H1 (cell line): ENCODE measurements at places on chromosomes 13 and 19. TPM values are rescaled to one million over a fixed set of nuclear protein-coding genes. Genes with fewer than 3 reads are reported as not detected.

GRCh38 chr13:45940061-45940460 is 88.5 kb upstream of the SIAH3 start:
- DNase-seq, result no peak

DNA sequence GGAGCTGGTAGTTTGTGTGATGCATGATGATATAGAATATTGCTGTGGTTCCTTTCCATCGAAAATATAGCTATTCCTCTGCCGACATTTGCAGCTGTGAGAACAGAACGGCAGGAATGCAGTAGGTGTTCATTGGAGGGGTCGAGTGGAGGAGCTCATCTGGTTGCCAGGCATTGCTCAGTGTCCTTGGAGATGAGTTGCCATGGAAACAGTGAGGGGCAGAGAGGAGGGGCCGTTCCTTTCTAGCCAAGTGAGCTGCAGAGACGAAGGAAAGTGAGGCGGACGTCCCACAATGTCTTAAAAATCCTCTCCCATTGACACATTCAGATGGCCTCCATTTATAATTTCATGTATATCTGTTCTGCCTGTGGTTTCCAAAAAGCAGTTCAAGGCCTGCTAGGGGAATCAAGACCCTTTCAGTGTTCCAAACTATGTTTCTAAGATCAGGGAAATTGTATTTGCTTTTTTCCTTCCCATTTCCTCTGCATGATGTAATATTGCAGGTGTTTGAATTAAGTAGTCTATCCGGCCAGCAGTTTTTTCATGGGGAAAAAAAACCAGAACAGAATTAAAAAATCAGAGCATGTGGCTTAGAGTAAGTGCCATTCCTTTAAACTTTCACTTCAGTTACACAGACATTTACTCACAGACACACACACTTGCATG is 41.2 kb upstream of the ZNF835 start:
- DNase-seq, result no peak

DNA sequence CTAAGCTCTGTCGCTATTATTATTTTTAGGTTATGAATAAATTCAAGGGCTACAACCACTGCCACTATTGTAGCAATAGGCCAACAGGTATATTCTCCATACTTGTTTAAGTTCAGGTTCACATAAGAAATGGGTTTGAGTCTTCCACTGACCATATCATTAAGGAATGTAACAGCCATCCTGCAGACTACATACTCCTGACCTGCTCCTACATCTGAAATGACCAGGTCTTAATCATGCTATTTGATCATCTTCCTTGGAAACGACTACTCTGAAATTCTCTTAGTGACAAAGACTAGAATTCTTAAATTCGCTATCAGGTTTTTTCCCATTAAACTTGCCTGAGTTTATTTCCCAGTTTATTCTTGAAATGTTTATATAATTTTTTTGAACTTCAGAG is 66.8 kb downstream of the IPO5 start:
- DNase-seq, result no peak

- DNase-seq, result peak; percentile 85
Measured at GRCh38 chr13:66994097-66994496, 236.0 kb downstream of the PCDH9 start.

DNA sequence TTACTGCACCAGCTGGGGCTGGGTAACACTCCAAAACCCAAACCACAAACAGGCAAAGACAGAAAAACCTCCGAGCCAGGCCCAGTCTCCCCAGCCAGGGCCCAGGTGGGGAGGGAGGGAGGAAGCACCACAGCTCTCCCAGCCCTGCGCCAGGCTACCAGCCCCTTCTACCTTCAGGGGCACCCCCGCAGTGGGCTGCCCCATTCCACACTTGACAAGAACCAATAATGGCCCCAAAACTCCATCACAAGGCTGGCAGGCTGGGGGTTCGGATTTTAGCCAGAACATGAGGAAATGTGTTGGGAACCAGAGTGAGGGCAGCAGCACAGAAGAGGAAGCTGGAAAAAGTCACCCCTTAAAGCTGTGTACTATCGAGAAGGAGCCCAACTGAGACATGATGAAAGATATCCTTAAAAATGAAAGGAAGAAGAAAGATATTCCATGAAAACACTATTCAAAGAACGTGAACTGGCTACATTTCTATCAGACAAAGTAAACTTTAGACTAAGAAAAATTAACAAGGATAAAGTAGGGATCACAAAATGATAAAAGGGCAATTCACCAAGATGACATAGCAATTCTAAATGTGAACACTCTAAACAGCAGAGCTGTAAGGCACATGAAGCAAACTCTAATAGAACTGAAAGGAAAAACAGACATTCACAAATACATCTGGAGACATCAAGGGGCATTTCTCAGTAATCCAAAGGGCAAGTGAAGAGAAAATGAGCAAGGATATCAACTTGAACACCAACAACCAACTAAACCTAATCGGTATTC is 12.9 kb downstream of the TUBGCP3 start:
- DNase-seq, result no peak

DNA sequence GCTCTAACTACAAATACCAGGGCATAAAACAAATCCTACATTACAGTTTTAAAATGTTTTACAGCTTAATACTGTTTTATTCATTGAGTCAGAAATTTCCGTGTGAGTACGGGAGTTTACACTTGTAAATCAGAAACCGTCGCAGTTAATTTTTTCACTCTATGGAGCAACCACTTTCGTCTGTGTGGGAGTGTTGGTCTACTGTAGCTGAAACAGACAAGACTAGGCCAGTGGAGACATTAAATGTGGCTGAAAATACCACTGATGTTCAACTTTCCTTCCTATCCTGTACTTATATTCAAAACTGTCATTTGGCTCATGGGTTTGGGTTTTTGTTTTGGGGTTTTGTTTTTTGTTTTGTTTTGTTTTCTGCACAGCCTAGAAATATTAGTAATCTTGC is 268.7 kb downstream of the DCT start:
- no peak for DNase-seq

DNA sequence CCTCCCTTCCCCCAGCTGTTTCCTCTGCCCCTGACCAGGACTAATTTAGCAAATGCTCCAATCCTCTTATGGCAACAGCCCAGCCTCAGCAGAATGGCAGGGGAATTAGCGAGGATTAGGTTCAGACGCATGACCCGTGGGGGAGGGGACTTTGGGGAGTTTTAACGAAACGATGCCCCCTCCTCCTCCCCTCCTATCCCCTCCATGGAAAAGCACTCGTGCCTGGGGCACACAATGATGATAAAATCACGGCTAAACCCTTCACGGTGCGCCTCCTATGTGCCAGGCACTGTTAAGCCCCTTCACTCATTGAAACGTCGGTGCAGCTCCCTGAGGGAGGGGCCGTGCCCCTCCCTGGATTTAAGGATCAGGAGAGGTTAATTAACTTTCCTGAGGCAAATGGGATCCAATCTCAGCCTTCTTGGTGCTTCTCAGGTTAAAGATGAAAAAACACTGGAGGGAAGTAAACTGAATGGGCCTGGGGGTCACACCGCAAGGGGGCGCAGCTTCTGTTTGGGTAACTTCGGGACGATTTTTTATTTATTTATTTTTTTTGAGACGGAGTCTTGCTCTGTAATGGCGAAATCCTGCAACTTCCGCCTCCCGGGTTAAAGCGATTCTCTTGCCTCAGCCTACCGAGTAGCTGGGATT is 10.1 kb upstream of the TPRX2 start:
- DNase-seq, result peak; percentile 62

GRCh38 chr19:49094505-49095482 is 9.5 kb downstream of the SNRNP70 start:
- no peak for DNase-seq

DNA sequence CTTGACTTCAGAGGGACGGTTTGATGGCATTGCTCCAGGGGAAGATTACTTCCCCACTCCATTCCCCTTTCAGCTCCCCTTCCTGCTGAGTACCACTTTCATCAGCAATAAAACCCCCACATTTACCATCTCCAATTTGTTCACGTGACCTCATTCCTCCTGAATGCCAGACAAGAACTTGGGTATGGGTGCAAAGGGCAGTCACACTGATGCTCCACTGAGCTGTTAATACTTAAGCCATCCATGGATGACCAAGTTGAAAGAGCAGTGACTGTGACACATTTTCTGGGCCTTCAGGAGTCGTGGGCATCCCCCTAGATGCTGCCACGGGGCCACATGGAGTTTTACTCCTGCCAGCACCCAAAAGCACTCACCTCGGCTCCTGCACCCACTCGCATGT is 93.1 kb downstream of the STOML3 start:
- DNase-seq, result no peak

- DNase-seq, result no peak
Measured at GRCh38 chr13:43988302-43988701, 108.6 kb downstream of the LACC1 start.

GRCh38 chr13:30881191-30881651 is 24.9 kb upstream of the MEDAG start:
- no peak for DNase-seq

- peak; percentile 48 for DNase-seq
Measured at GRCh38 chr13:111846391-111847159, 220.4 kb upstream of the SOX1 start.

DNA sequence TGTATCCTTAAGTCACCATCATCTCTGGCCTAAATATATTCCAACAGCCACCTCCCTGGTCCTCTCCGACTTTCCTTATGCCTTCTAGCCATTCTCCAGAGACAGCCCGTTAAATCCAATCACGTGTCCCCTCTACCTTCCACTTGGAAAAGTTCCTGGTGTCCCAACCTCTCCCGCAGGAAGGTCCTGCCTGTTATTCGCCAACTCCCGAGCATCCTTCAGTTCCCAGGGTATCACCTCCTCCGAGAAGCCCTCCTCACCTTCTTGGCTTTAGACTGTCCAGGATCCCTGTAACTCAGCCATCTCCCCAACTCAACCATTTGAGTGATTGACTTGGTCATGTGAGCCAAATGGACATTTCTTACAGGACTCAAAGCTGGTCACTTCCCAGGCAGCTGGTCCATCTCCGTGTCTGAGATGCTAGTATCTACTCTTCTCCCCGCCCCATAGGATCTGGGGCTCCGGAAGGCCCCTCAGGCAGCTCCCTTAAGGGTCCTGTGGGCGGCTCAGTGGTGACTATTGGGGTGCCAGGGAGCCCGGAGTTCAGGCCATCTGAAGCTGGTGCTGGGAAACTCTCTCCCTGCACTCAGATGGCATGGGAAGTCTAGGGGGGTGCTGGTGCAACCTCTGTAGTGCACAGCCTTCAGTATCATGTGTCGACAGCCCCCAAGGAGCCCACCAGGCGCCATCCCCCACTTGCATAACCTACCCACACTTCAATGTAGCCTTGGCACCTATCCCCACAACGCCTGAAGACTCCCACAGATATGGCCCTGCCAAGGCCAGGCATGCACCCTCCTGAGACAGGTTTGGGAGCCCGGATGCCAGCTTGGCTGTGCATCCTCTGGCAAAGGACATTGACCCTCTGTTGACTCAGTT is 27.9 kb upstream of the NANOS3 start:
- no peak for DNase-seq

DNA sequence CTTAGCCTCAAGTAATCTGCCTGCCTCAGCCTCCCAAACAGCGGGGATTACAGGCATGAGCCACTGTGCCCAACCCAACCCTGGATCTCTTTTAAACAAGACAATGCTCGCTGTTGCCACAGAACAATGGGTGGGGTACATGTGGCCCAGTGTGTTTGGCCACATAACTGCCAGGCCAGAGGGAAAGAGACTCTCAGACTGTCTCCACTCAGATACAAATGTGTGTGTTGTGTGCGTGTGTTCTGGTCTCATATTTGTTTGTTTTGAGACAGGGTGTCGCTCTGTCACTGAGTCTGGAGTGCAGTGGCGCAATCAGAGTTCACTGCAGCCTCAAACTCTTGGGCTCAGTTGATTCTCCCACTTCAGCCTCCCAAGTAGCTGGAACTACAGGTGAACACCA is 25.8 kb downstream of the LDLR start:
- DNase-seq, result no peak

GRCh38 chr19:38706792-38707511 is 37.3 kb downstream of the CAPN12 start:
- no peak for DNase-seq

- DNase-seq, result no peak
Measured at GRCh38 chr19:46205183-46205984, 24.2 kb upstream of the IGFL1 start.

- no peak for DNase-seq
Measured at GRCh38 chr19:2507109-2507508, 31.2 kb downstream of the GADD45B start.

DNA sequence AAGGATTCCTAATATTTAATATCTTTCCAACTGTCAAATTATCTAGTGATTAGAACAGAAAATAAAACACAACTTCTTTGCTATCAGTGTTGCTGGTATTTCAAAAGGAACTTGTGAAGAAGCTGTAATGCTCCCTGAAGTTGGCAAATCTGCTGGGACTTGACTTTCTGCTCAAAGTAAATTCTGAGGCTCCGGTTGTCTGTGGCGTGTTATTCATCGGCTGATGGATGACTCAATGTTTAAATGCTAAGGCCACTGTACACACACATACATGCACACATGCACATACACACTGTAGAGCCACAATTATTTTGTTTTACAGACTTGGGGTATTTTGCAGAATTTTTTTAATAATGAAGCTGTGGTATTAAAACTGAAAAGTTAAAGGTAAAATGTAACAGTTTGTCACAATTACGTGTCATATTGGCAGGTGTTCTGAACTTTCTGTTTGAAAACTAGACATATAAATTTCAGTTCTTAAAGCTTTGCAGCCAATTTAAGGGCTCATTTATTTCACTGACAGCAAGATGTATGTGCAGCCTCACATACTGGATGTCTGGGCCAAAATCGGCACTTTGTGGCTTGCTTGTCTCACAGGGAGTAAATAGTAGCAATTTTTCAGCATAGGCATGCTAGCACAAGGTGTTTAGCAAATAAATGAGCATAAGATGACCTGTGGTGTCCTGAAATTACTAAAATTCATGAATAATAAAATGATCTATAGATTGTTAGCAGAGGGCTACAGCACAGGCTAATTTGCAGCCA is 1691.7 kb upstream of the PCDH20 start:
- no peak for DNase-seq

DNA sequence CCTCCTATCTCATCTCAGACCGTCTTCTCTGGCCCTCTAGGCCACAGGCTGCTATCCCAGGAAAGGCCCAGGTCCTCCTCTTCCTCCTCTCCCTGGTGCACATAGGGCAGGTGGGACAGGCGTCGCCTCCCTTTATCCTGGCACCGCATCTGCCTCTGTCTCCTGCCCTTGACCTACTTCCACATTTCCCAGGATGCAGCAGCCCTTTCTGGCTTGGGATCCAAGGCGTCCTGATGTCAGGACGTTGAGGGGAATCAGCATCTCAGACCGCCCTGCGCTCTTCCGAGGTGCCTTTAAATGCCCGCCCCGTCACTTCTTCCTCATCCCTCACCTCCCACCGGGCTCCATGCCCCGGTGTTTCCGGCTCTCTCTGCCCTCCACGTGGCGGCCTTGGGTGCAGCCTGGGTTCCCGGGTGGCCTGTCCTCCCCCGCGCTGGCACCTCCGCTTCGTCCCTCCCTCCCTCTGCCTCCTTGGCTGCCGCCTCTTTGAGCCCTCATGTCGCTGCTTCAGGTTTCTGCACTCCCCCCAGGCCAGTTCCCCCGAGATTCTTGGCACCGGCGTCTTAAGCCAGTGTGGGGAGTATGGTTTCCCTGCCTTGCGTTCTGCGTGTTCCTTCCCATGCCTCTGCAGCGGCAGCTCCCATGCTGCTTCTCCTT is 66.3 kb downstream of the KDM4B start:
- DNase-seq, result no peak

Gene LRRC8E
- 2.9 and 3.4 TPM in 2 replicates for total RNA-seq

Gene AMH
- 13.0 and 15.4 TPM in 2 replicates for total RNA-seq

Gene NANOS3
- not detected in 2 replicates for total RNA-seq

Gene PRR20B
- not detected in 2 replicates for total RNA-seq

Gene KLK8
- 2.1 and 2.9 TPM in 2 replicates for total RNA-seq

Gene PTGER1
- total RNA-seq, result 0.38 and 0.41 TPM in 2 replicates

Gene NRTN
- total RNA-seq, result 4.6 and 5.3 TPM in 2 replicates

Gene RFC3
- total RNA-seq, result 42.7 and 45.6 TPM in 2 replicates

Gene STXBP2
- total RNA-seq, result 51.5 and 52.9 TPM in 2 replicates

Gene TRIM28
- 1,398 and 1,433 TPM in 2 replicates for total RNA-seq

Gene SLC10A2
- not detected in 2 replicates for total RNA-seq

Gene PSG3
- not detected in 2 replicates for total RNA-seq

Gene FARP1
- total RNA-seq, result 97.9 and 104 TPM in 2 replicates

Gene TEX101
- total RNA-seq, result not detected in 2 replicates
